Neural progenitor cell (in vitro differentiated cells): ENCODE measurements at places on chromosomes 11 and 22. TPM values are rescaled to one million over a fixed set of nuclear protein-coding genes. Genes with fewer than 3 reads are reported as not detected.

DNA sequence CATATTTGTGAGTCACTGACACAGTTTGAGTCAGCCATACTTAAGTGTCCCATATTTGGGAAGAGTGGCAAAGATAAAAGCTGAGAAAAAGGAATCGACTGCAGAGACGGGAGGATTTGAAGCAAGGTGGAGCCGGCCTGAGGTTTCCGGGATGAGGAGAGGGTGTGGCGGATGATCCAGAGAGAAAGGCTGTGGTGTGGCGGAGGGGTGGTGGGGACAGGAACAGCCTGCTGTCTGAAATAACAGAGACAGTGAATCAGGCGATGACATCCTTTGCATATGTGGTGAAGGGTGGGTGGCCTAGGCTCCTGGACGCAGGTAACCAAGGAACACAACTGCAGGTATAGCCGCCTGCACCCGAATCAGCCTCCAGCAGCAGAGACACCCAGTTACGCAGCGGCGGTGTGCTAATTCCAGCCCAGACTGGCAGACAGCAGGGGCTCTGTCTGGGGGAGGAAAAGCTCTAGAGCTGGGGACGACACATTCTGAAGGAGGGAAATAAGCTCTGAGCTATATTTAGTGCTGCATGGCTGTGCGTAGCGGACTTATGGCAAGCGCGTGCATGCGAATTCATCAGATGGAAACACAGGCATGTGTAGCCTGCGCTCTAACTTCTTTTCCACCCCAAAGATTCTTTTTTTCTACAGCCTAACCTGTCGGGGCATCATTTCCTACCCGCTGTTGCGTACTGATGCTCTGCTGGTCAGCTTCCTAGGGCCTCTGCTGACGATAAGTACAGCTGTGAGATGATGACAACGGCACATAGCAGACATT, 62.7 kb upstream of the BARX2 start:
- H3K36me3 ChIP-seq = no peaks in the 10 kb centered on the region
- no peaks in the 10 kb centered on the region for H3K27me3 ChIP-seq
- H3K4me3 ChIP-seq = no peak overlapping the region
- no peak for DNase-seq
- no peak overlapping the region for H3K27ac ChIP-seq

DNA sequence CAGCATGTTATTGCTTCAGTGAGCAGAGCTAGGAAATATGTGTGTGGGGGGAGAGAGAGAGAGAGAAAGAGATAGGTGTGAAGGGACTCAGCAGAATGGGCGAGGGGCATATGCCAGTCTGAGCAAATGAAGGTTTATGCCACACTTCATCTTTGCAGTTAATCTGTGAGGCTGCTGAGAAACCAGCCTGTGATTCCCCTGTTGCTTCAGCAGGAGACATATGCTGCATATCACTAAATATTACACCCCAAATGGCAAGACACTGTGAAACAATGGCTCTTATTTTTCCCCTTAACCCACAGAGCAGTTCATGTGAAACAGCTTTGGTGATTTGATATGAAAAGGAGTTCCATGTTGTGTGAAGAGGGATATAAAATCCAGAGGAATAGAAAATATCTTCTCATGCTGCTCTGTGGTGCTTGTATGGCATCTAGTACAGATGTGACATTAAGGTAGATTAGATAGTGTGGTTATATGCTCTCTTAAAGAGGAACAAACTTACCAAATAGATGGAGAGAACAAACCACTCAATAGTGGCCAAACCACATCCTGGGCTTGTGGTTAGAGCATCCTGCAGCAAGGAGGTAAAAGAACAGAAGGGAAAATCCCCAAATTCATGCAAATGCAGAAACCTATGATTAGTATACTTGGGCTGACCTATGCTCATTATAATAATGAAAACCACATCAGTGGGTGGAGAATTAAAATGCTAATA, 864.2 kb downstream of the FAM181B start:
- no peaks in the 10 kb centered on the region for H3K36me3 ChIP-seq
- H3K4me3 ChIP-seq = no peak overlapping the region
- no peaks in the 10 kb centered on the region for H3K27me3 ChIP-seq
- DNase-seq = no peak
- H3K4me1 ChIP-seq = peaks cover 6% of the 10 kb centered on the region

- H3K27ac ChIP-seq = no peak overlapping the region
- no peak overlapping the region for H3K4me3 ChIP-seq
- H3K27me3 ChIP-seq = no peaks in the 10 kb centered on the region
- no peaks in the 10 kb centered on the region for H3K36me3 ChIP-seq
- DNase-seq = no peak
These were observed 69.4 kb downstream of the ARL14EP start for GRCh38 chr11:30392221-30392784.

- no peak for DNase-seq
- no peaks in the 10 kb centered on the region for H3K36me3 ChIP-seq
- H3K27me3 ChIP-seq = no peaks in the 10 kb centered on the region
- no peak overlapping the region for H3K4me3 ChIP-seq
These were observed 367.4 kb upstream of the ARHGAP42 start for GRCh38 chr11:100319691-100320090.

DNA sequence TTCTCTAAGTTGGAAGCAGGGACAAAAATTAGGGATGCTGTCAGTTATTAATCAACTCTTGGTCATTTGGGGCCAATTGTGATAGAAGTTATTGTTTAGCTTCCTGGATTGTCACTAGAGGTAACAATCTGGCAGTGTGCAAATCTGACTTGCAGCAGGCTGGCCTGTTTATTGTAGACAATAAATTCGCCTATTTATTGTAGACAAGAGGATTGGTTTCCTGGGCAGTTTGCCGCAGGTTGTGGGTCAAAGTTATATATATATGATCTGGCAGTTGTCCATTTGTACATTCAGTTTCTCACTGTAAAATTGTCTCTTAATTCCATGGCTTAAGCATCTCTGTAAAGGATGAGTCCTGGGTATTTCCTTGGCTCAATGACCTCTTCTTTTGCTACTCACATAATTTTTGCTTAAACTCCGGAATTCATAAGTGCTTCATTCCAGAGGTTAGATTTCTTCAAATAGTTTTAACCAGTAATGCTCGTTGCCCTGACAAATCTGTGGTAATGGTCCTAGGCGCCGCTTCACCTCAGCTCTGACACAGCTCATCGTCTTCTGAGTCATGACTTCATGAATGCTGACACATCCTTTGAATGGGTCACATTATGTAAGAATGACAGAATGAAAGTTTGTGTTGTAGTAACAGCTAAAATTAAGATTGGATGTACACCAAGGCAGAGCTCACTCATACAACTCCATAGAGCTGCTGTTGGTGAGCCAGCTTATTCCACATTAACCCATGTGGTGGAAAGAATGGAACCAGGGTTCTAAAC, 7.8 kb upstream of the MMP3 start:
- H3K36me3 ChIP-seq = no peaks in the 10 kb centered on the region
- H3K4me1 ChIP-seq = no peaks in the 10 kb centered on the region
- H3K27ac ChIP-seq = no peak overlapping the region
- no peaks in the 10 kb centered on the region for H3K27me3 ChIP-seq
- no peak for DNase-seq

DNA sequence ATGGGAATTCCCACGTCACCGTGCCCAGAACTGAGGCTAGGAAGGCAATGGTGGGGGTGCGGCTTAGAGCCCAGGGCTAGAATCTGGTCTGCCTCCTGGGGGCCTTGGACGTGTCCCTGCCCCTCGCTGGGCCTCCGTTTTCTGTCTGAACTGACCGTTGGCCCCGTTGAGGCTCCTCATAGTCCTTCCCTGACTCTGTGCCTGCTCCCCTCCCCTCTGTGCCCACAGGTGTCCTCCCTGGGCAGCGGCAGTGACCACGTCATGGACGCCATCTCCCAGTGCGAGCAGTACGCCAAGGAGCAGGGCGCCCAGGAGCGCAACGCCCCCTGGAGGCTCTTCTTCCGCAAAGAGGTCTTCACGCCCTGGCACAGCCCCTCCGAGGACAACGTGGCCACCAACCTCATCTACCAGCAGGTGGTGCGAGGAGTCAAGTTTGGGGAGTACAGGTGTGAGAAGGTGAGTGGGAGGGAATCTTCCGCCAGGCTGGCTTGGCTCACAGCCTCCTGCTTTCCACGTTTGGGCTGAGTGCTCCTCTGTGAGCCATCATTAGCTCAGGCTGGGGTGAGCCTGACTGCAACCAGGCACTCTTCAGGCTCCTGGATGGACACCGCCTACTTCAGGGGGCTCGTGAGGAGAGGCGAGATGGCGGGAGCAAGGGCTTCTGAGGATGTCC, 63.9 kb downstream of the MYO7A start:
- no peaks in the 10 kb centered on the region for H3K27me3 ChIP-seq
- no peak overlapping the region for H3K27ac ChIP-seq
- DNase-seq = peak; percentile 89
- no peaks in the 10 kb centered on the region for H3K36me3 ChIP-seq
- H3K4me1 ChIP-seq = no peaks in the 10 kb centered on the region
- H3K4me3 ChIP-seq = peak overlapping the region; percentile 25

DNA sequence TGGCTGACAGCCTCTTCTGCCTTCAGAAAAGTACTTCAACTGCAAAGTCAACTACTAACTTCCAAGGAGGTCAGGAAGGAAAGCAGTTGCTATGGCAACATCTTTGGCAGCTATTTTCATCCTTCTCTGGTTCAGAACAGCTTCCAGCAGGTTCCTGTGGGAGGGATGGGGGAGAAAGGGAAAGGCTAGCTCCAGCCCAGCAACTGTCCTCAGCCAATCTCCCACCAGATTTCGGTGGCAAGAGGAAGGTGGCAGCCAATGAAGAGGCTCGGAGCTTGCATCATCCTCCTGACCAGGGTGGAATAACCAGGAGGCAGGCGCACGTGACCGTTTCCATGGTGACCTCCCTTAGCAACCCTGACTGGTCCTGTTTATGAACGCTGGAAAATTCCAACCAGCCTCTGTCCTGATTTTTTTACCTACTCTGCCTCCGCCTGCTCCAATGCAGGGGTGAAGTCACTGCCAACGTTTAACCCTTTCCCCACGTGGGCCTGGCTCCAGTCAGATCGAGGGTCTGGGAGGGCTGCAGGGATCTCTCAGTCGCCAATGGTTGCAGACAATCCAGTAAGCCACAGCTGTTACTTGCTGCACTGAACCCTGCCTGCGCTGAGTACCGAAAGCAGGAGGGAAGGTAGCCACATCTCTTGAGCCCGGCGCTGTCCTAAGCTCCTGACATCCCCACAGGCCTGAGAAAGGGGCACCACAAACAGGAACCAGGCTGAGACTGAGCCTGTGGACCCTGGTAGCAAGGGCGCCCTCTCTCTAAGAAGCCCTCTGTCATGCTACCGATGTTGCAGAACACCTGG, 11.2 kb upstream of the MALAT1 start:
- DNase-seq = peak; percentile 99
- peak overlapping the region; percentile 91 for H3K27ac ChIP-seq
- H3K4me1 ChIP-seq = peaks cover 72% of the 10 kb centered on the region
- H3K36me3 ChIP-seq = no peaks in the 10 kb centered on the region
- H3K4me3 ChIP-seq = peak overlapping the region; percentile 37

DNA sequence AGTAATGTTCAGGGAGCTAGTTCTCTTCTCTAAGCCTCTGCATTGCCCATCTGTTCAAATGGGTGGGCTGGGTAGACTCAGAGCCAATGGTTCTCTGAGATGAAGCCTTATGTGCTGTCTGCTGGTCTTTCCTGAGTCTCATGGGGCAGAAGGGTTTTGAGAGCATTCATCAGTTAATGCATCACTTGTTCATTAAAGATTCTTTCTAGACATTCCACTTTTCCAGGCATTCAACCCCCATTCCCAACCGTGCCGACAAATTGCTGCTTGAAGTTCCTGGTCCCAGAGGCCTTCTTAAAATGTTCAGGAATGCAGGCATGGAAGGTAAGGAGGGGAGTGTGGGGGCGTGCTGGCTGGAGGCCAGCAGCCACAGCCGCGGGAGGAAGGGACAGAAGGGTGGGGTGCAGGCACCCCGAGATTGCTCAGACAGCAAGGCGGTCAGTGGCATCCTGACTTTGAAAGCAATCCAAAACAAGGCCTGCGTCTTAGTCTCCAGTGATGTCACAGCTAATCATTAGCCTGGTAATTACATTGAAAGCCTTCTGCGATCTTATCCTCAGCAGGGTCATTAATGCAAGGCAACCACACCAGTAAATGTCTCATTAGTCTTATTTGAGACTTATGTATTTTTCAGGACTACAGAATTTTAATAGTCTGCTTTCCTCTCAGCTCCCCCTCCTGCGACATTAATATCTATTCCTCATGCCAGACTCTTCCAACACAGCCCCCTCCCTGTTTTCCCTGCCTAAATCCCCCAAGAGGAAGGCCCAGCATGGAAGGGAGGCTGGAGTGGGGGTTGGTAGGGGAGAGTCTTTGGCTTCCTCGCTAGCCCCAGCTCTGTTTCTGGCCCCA, 328.8 kb downstream of the MIAT start:
- no peaks in the 10 kb centered on the region for H3K27me3 ChIP-seq
- H3K27ac ChIP-seq = no peak overlapping the region
- peak; percentile 44 for DNase-seq
- H3K4me1 ChIP-seq = peaks cover 24% of the 10 kb centered on the region
- H3K4me3 ChIP-seq = peak overlapping the region; percentile 24
- no peaks in the 10 kb centered on the region for H3K36me3 ChIP-seq

- no peak overlapping the region for H3K4me3 ChIP-seq
- H3K27ac ChIP-seq = peak overlapping the region; percentile 51
- no peak for DNase-seq
- H3K36me3 ChIP-seq = no peaks in the 10 kb centered on the region
These were observed 72.9 kb downstream of the TNRC6B start for GRCh38 chr22:40250608-40251007.

DNA sequence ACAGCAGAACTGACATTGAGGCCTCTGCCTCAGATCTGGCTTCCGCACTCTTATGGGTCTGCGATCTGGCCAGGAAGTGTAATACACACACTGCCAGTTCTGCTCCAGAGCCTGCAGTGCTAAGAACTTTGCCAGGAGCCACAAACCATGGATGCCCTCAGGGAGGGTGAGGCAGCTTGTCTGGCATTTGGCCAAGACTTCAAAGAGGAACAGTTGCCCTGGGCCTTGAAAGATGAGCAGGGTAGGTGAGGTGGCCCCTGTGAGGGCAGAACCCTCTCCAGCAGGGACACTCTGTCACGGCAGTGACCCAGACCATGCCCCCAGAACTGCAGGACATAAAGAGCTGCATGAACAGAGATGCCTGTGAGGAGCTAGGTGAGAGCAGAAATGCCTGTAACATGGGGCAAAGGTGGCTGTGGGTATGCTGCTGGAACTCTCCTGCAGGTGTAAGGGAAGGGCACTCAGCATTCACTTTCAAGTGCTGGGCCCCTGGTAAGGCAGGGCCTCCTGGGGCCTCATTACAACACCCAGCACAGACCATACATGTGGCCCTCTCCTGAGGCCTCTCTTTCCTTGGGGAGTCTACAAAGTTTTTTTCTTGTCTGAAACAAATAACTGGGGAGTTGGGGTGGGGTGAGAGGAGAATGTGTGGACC, 47.3 kb downstream of the NEU3 start:
- H3K4me3 ChIP-seq = no peak overlapping the region
- DNase-seq = no peak
- no peak overlapping the region for H3K27ac ChIP-seq

GRCh38 chr11:120383518-120384155, 47.4 kb downstream of the ARHGEF12 start:
- no peak overlapping the region for H3K27ac ChIP-seq
- no peaks in the 10 kb centered on the region for H3K36me3 ChIP-seq
- no peaks in the 10 kb centered on the region for H3K27me3 ChIP-seq
- H3K4me1 ChIP-seq = peaks cover 18% of the 10 kb centered on the region

Gene LGR4
- 219 and 274 TPM in 2 replicates for total RNA-seq

Gene FBLN1
- total RNA-seq = 84.3 and 163 TPM in 2 replicates

Gene BTBD18
- not detected in 2 replicates for total RNA-seq
